RPMI8226 (cell line): ENCODE measurements at places on chromosomes 2 and 18.

DNA sequence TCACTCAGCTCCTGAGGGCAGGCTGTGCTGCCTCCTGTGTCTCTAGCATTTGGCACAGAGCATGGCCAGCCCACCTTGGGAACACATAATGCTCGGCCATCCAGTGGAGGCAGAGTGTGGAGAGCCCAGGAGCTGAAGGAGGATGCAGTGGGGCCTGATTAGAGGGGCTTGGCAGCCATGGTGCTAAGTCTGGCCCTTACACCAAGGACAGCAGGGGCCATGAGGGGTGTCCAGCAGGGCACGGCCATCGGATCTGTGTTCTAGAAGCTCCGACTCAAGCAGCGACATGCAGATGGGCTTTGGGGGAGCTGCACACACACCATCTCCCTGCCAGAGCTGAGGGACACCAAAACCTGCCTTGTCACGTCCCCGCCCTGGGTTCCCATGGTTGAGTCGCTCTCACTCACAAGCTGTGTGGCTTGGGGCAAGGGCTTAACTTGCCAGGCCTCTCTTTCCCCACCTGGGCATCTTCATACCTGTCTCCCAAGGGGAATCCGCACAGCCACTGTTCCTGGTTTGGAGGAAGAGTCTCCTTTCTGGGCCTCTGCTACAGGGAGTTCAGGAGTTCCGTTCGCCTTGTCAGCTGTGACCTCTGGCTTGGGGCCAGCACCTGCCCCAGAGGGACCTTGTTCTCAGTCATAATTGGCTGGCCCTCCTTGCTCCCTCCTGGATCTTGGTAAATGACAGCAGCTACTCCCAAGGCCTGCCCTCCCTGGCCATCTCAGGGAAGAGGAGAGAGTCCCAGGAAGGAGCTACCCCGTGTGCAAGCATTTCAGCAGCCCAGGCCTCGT is 1.3 kb upstream of the TOGARAM2 start:
- no peak for DNase-seq

DNA sequence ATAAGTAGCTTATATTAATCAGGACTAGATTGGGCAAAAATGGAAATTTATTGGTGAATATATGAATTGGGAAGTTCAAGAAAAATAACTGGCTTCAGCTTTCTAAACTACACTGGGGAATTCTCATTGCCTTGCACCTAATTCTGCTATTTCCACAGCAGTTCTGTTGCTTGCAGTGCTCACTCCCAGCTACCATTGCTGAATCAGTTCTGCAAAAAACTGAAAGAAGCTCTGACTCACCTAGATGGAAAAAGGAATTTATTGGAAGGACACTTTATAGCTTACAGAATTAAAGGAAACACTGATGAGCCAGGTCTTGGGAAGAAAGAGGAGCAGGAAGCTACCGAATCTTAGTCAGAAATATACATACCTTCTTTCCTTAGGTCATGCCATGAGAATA is 60.3 kb upstream of the ACVR1 start:
- no peak for DNase-seq

DNA sequence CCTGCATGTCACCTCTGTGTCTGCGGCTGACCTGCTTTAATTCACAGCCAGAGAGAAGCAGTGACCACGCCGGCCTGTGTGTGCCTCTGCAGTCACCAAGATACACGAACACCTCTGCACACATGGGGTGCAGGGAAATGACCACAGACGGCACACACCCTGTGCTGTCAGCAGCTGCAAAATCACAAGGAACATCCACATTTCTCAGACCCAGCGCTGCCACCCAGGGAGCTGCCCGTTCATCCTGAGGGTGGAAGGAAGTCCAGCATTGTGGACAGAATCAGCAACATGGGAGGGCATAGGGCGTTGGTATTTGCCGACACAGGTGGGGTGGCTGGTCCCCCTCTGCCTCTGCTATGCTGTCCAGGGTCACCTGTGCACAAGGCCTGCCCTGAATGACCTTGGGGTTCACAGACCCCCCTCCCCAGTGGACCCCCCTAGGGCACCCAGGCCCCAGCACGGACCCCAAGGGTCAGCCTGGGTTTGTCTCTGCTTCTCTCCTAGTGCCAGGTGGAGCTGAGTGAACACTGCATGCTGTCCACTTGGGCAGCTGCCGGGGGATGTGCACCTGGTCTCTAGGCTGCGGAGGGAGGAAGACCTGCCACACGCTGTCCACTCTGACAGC is 107.4 kb downstream of the PXDN start:
- DNase-seq = no peak

DNA sequence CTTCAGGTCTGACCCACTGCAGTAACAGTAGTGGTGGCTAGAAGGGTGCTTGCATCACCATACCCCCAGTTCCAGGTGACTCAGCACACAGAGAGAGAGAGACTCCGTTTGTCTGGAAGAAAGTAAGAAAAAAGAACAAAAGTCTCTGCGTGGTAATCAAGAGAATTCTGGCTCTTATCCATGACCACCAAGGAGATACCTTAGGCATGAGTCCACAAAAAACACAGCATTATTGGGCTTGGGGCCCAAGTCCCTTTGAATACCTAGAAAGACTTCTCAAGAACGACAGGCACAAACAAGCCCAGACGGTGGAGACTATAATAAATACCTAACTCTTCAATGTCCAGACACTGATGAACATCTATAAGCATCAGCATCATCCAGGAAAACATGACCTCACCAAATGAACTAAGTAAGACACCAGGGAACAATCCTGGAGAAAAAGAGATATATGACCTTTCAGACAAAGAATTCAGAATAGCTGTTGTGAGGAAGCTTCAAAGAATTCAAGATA is 21.7 kb upstream of the BAZ2B start:
- no peak for DNase-seq

DNA sequence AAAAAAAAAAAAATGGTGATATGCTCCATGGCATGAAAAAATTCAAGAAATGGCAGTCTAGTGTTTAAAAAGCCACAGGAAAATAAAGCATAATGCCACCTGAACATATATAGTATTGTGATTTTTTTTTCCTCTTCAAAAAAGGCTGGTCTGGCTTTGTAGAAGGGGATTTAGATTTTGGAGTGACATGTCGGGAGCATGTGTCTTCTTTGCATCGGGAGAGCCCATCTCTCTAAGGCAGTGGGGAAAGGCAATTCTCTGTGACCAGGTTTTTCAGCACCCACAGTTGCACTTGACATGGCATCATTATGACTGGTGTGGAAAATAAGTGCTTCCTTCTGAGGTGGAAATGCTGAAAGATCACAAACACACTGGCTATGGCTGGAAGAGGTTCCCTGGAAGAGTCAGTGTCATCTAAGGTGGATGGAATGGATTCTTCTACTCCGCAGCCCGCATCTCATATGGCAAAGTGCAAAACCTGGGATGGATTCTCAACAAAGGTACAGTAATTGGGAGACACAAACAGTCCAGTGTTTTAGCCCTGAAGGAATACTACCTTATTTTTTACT is 172.5 kb downstream of the AGAP1 start:
- DNase-seq = no peak

- DNase-seq = no peak
Observed at GRCh38 chr2:71743995-71744675, 290.8 kb downstream of the DYSF start.

DNA sequence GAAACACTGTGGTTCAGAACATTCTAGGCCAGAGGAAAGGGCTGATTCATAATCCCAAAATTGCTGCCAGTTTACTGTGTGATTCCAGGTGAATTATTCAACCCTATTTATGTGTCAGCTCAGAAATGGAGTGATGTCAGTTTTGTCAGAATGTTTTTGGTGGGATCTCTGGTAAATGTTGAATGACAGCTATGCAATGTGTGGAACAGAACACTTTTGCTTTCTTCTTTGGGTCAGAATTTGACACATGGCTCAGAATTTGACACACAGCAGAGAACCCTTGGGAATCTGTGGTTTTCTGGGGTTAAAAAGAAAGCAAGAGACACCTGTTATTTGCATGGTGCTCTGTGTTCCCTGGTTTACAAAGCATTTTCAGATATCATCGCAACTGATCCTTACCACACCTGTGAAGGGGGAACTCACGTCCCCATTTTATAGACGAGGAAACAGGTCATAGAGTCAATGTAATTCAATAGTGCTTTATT is 1.6 kb upstream of the MTA3 start:
- no peak for DNase-seq

GRCh38 chr2:237045449-237045848 is 40.2 kb upstream of the COPS8 start:
- DNase-seq = no peak
